ENCODE measurements at places on chromosomes 7 and 10. TPM values are rescaled to one million over a fixed set of nuclear protein-coding genes. Genes with fewer than 3 reads are reported as not detected.

The CHRM2 gene
- polyA plus RNA-seq: 37.5 TPM

The GPR37 gene
- 15.9 TPM for polyA plus RNA-seq

The PTEN gene
- polyA plus RNA-seq: 34.1 TPM

The FKBP6 gene
- not detected for polyA plus RNA-seq

The ANXA8L1 gene
- polyA plus RNA-seq: 0.39 TPM

The PRLHR gene
- not detected for polyA plus RNA-seq

The UCN3 gene
- polyA plus RNA-seq: not detected

The LRIT1 gene
- polyA plus RNA-seq: not detected

The JCAD gene
- 17.2 TPM for polyA plus RNA-seq

The PAX2 gene
- polyA plus RNA-seq: not detected

The ZNF804B gene
- polyA plus RNA-seq: not detected

The PDE6C gene
- 0.12 TPM for polyA plus RNA-seq

The IFIT1 gene
- 24.4 TPM for polyA plus RNA-seq

The DNAJB12 gene
- polyA plus RNA-seq: 23.8 TPM

GRCh38 chr10:996031-996430, 7.8 kb downstream of the GTPBP4 start:
- DNase-seq: no peak

DNA sequence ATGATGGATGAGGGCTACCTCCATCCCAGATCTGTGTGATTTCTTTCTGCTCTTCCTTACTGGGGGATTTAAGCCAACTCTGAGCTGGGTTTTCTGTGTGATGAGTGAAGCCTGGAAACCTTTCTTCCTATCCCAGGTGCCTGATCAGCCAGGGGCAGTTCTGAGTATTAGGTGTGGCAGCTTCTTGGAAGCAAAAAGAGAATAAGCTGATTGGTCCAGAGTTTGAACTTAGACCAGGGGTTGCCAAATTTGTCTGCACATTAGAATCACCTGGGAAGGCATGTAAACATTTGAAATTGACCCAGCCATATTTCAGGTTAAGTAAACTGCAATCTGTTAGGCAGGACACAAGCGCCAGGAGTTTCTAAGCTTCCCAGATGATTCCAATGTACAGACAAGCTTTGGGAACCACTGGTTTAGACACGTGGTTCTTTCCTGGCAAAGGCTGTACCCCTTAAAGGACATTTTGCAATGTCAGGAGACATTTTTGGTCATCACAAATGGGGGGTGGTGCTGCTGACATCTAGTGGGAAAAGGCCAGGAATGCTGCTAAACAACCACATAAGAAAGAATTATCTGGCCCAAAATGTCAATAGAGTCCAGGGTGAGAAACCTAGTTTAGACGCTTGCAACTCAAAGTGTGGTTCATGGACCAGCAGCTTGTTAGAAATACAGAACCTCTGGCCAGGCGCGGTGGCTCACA, 160.5 kb upstream of the GHITM start:
- DNase-seq: no peak

- DNase-seq: no peak
These were observed 9.5 kb upstream of the C10orf95 start for GRCh38 chr10:102460836-102461186.

DNA sequence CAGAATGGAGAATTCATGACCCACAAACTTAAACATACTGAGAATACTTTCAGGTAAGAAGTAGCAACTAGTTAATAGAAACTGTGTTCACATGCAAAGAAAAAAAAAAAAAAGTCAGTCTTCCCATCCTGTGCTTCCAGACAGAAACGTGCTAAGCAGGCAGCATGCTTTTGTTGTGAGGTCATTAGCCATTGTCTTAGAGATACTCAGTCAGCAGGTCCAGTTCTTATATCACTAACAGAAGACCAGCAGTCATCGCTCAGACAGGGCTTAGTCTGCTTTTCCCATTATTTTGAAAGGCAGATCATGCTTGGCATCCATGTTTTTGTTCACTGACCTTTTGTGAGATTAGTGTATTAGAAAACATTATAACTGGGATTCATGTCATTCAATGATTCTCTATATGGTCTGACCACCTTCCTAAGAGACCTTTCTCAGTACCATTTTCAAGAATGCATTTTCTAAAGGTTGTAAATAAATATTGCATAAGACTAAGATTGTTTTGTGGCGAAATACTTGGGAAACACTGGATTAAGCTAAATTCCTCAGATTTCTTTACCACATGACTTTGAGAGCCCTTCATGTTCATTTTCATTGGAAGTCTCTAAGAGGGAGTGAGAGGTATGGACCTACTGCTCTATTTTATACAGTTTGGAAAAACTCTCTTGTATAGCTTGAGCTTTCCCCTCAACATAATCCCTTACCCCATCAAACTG, 45.0 kb upstream of the AGBL3 start:
- DNase-seq: peak; percentile 81

DNA sequence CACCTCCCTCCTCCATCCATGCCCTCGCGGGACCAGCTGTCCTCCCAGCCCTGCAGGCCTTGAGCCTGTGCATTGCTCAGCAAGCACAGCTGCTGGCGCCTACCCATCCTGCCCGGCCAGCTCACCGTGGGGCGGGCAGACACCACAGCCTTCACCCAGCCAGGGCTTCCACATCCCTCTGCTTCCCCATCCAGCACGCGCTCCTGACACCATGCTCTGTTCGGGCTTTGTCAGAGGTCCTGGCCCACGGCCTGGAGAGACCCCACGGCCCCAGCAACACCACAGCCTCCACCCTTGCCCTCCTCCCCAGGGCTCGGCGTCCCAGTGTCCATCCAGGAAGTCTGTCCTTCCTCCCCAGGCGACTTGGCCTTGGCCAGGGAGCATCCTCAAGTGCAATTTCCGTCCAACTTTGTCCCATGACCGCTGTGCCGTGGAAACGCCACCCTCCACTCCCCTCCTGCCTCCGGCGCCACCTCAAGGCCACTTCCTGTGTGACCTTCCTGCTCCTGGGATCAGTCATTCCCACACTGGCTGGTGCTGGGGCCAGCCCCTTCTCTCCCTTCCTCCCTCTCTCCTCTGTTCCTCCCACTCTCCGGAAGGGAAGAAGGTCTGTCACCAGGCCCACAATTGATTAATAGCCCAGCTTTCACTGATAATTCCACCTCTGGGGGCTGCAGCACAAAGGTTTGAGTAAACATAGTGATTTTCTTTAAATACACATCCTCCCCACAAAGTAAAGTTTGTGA, 71.5 kb upstream of the SMNDC1 start:
- no peak for DNase-seq

DNA sequence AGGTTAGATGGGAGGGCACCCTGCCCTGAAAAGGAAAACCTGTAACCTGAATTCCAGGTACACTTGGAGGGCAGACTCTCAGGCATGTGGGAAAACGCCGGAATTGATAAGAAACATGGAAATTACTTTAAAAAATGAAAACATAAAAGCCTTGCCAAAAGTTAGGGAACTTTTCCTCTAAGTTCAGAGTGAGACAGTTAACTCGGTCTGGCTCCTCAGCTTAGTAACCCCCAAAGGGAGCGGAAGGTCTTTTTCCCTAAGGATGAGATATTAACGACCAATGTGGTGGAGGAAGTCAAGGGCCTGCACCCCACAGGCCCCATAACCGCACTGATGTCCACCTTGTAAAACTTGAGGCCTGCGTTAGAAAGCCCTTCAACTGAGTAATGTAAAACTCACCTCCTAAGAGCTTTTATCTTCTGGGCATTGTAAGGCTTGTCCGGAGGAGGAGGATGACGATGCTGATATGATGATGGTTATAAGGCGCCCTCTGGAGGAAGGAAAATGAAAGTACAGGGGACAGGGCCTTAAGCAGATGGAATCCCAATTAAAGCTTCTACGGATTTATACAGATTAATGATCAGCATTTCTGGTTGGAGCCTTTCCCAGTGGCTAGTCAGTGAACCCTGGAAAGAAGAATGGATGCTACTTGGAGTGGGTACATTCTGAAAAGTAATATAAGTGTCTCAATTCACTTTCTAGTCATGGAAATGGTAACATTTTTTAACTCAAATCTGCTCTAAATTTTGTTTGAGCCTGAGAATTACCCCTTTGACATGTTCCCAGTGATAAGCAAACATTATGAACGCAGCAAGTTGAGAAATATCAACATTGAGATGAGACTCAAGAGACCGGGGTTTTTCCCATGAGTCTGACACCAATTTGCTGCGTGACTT, 694 bp downstream of the COL1A2 start:
- peak; percentile 93 for DNase-seq

DNA sequence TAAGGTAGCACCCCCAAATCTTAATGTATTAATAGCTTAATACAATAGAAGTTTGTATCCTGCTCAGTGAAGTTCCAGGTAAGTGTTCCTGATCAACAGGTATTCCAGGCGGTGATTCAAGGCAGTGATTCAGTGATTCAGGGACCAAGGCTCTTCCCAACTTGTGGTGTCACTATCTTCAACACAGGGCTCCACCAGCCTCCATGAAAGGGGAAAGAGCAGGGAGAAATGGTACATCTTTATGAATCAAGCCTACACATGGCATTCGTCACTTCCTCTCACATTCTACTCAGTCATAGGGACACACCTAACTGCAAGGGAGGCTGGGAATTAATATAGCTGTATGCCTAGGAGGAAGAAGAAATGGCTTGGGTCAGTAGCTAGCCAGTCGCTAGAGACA, 5.1 kb downstream of the GOLGA7B start:
- no peak for DNase-seq

DNA sequence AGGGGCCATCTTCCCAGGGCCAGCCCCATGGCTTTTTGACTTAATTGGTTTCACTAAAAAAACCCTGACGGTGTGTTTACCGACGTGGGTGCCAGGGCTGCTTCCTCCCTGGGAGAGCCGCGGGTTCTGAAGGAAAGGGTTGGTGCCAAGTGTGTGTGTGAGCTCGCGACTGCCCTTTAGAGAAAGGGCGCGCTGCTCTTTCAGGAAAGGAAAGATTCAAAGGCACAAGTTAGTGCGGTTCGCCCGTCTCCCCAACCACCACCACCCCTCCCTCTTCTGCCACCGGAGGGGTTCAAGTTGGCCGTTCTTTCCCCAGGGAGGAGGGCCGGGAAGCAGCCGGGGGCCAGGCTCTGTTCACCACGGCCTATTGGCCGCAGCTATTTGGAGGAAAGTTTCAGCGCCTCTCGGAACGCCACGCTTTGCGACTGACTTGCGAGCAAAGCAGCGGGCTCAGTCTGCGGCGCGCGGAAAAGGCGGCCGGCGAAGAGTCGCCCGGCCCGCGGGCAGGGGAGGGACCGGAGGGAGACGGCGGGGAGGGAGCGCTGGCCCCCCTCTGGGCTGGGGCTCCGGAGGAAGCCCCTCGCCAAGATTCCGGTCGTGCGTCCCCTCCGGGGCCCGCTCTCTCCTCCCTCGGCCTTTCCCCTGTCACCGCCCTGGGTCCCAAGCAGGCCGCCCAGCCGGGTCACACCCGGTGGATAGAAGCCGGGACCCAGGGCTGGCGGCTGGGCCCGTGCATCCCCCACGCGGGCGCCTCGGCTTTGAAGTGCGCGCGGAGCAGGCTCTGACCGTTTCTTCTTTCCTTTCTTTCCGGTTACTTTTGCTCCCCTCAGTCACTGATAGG, 165.9 kb upstream of the PPP1R3A start:
- peak; percentile 54 for DNase-seq

DNA sequence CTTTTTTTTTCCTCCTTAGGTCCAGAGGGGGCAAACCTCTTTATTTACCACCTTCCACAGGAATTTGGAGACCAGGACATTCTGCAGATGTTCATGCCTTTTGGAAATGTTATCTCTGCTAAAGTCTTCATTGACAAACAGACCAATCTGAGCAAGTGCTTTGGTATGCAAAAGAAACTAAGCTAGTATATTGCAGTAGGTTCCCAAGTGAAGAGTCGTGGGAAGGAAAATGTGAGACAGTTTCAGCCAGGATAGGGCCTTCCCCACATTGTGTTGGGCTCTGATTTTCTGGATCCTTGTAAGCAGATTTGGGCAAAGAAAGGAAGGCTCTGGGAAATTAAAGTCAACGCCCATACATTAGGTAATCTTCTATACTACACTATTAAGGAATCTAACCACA, 285.6 kb downstream of the USP6NL start:
- peak; percentile 47 for DNase-seq

DNA sequence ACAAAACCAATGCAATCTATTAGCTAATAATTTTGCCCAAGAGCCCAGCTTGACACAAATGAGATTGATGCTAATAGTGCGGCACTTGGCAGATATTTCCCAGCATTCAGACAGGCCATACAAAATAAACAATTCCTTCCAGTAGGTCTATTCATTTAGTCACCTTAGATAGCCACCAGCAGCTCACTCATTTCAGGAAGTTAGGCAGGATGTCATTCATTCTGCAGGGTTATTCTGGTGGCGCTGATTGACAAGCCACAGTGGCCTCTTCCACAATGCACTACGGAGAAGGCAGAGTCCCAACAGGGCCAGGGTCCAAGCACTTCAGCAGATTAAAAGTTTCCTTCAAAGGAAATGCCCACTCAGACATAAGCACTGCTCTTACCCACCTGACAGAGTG, 55.8 kb downstream of the PIK3AP1 start:
- no peak for DNase-seq

DNA sequence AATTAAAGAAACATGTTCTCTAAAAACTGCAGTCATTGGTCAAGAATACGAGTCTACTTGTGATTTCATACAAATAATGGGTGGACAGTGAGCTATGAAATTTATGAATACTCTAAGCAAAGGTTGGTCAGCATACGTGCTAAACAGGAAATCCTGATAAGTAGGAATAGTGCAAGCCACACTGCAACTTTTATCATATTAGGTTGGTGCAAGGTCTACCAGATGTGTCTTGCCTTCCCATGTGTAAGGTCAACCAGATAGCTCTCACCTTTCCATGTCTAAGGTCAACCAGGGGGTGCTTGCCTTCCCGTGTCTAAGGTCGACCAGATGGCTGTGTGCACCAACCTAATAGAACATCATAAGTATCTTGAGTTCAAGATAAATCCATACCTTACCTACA, 2.0 kb upstream of the ITGB1 start:
- DNase-seq: no peak

- no peak for DNase-seq
These were observed 166.9 kb downstream of the SNX10 start for GRCh38 chr7:26458466-26459145.

DNA sequence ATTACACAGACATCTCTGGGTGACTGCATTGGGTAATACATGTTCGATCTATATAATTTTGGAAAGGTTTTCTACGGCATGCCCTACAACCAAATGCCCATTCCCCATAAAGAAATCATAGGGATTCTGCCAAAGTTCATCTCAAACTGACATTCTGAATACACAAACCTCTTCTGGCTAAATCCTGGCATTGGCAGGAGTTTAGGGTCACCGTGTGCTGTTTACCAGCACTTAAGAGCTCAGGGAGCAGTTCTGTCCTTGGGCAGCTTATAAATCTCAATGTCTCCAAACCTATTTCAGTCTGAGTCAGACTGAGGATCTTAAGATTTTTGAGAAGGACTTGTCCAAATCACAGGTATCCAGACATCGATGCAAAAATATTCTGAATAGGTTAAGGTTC, 809.6 kb upstream of the LRRN3 start:
- no peak for DNase-seq

DNA sequence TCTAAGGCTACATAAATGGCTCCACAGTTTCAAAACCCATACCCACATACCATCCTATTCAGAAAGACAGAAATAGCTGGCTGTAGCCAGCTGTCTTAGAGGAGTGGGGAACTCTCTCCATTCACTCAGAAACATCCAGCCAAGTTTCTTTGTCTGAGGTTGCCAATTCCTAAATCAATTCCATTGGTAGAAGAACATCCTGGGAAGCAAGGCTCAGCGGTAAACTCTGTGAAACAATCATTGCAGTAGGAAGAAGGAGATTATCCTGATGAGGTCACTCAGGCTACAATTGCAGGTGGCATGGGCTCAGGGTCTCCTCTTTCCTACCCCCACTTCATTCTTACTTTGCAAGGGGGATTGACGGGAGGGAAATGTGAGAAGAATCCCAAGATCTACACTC, 154.0 kb downstream of the ETV1 start:
- DNase-seq: no peak
